ENCODE measurements at places on chromosomes 12 and 14.

- no peak for DNase-seq
Observed at GRCh38 chr12:43241986-43242385, 310.0 kb downstream of the ADAMTS20 start.

DNA sequence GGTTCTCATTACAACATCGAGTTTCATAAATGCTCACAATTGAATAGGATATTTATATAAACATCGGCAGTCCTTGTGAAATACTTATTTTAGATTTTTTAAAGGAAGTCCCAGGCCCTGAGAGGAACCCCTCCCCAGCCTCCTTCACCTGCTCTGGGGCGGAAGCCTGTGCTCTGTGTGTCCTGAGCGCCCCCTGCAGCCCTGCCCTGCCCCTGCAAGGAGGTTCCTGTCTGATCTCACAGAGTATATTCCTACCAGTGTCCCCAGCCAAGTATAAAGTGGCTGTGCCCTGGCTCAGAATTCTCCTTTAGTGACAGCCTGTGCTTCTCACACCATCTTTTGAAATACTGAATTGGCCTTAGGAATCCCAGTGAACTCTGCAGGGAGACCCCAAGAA, 659.5 kb downstream of the TMEM121 start:
- DNase-seq, result no peak

GRCh38 chr14:104633276-104634137, 28.9 kb upstream of the TMEM179 start:
- peak; percentile 43 for DNase-seq

DNA sequence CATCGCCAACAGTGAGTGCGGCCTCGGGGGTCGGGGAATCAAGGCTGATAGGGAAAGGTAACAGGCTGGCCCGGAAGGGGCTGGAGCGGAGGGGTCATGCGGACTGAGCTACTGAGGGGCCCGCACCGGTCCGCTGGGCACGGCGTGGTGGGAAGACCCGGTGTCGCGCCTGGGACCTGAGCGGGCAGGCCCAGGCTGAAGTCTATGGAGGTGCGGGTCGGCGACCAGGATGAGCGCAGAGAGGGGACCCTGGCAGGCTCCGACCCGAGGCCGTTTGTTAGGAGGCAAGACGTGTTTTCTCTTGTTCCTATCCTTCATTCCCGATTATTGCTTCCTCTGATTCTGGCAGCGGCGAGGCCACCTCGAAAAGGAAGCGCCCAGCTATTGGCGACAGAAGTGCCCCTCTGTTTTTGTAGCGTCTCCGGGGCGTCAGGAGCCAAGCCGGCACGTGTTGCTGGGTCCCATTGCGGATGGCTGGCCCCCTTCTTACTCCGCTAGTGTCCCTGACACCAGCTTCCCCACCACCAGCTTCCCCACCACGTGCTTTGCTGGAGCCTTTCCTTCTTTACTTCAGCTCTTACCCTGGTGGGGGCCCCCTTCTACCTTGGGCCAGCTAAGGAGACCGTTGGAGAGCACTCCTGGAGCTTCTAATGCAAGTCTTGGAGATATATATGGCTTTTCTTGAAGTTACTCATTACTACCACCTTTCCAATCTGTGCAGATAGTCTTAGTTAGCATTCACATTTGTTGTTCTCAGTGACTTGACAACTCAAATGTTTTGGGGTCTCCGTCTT, 653 bp downstream of the PA2G4 start:
- DNase-seq, result no peak

DNA sequence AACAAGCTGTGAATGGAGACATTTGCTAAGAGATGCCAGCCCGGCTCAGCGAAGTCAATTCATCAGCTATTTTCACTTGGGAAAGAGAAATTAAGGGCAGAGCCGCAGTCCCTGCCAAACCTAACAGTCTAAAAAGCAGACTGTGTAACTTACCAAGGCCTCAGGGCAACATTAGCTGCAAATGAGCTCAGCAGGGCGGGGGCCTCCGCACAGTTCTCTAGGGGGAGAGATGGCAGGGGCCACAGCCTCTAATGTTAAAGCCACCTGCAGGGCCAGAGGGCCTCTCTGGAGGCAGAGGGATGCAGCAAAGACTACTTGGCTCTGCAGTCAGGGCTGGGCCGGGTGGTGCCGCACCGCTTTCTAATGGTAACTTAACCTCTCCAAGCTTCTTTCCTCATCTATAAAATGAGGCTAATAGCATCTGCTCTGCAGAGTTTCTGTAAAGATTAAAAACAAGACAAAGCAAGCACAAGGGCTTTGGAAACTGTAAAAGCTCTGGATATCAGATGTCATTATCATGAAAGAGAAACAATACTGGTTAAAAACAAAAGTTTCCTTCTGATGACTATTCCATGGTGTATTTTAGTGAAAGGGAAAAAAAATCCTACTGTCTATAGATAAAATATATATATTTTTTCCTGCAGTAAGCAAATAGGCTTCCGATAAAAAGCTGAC, 13.4 kb upstream of the GPRC5A start:
- DNase-seq, result no peak

DNA sequence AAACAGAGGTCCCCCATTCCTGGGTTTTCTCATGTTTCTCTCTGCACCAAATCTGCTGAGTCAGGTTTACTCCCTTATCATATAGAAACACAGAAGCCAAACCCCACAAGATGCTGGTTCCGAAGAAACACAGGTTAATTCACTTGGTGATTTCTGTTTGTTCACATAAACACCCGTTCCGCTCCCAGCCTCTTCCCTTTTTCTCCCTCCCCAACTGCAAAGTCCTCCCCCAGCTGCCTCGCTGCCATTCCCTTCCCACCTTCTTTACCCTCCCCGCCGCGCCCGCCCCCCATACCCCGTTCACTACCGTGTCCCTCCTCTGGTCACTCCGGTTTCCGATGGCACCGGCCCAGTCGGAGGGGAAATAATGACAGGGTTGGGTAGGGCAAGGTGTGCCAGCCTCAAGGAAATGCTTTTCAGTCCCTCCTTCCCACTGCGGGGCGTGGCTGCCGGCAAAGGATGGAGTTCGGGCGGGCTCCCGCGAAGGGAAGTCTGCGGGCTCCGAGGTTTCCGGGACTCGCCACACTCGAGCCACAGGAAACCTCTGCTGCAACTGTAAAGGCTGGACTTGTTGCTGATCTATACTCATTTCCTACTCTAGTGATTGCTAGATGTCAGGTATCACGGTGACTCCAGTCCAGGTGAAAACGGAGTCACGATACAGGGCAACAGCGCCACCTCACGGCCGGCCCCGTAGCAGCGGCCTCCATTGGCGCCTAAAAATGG, at the start of gene STYK1:
Gene STYK1 (minus strand): TSS at position 394 of the 726 bp plus-strand sequence. CDS start 39,434 bp downstream, outside the sequence.
- DNase-seq, result no peak

DNA sequence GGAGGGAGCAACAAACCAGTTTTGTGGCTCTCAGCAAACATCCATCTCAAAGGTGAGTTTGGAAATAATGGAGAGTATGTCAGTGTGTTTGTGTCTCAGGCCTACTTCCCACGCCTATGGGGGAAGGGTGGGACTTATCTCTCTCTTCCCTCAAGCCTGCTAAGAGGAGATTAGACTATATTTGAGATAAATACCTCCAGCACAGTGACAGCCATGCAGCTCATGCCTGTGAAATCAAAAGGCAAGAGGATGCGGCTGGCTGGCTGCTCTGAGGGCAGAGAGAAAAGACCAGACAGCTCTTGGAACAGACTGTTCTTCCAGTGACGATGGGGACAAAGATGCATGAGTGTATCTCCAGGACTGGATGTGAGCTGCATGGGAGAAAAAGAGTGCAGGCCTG, 14.7 kb upstream of the POC1B start:
- no peak for DNase-seq

- no peak for DNase-seq
Observed at GRCh38 chr12:103928682-103929045, 1.5 kb upstream of the HSP90B1 start.

DNA sequence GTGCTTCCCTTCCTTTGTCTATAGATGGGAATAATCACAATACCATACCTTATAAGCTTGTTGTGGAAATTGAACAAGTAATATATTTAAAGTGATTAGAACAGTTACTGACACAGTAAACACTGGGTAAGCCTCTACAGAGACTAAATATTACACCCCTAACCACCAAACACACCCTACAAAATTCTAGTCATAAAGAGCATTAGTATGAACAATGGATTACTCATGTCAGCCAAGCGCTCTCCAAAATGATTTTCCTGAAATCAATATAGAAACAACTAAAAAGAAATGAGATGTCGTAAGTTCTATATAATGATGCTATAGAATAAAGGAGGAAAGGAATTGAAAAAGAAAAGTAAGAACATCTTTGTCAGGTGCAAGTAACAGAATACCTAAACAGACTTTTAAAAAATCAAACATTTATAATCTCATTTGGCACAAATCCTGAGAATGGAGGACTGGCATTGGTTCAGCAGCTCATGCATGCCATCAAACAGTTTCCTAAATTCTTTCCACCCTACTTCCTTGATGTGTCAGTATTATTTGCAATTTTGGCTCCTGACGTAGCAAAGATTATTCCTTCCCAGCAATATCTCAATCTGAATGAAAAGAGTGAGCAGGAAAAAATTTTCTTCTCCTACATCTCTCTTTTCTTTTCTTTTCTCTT, 118.0 kb downstream of the SINHCAF start:
- DNase-seq, result no peak

DNA sequence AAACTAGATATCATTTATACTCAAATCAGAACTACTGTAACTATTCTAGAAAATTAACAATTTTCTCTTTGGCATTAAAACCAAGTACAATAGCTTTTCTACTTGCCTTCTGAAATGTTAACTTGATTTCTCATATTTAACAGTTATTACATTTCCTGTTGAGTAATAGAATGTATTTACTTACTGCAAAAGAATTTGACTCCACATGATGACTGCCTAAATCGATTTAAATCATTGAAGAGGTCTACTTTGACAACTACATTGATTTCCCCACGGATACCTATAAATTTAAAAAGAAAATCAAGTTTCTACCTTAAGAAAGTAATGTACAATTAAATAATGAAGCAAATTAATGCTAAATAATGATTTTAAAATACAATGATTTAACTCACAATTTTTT, 18.9 kb downstream of the C2CD5 start:
- no peak for DNase-seq

Data from C1 segment of cervical spinal cord (tissue), 14 donors.